RWPE1 (cell line): ENCODE measurements at places on chromosomes 7 and 10.

DNA sequence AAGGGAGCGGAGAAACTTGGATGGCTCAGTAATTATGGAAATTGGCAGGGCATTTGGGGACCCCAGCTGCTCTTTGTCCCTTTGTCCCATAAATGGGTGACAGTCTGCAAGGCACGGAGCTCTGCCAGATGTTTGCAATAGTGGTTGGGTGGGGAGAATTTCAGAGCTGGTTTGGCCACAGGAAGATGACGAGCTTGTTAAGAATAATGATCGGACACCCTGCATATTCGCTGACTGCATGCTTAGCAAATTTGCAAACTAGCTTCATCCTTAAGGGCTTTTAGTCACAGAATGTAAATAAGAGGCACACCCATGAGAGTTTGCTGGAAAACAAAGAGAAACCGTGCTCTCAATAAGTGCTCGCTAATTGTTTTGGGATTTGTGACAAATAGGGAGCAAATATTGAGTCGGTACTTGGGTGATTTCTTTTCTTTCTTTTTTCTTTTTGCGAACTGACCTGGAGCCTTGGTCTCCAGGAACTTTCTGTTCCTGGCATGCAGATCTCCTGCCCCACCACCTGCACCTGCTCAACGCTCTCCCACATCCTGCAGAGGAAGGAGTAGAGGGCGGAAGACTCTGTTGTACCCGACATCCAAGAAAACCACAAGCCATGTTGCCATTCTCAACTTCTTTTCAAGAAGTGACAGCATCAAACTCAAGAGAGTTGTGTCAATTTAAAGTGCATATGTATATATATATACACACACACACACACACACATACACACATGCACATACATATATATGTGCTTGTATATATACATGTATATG, 238.9 kb downstream of the CAMK1D start:
- peak; percentile 58 for DNase-seq

- DNase-seq, result no peak
Observed at GRCh38 chr7:150003304-150003810, 129.6 kb downstream of the ATP6V0E2 start.

GRCh38 chr10:133279326-133280226, 2.9 kb upstream of the ADAM8 start:
- DNase-seq, result no peak

GRCh38 chr10:82821043-82821442, 946.0 kb downstream of the NRG3 start:
- no peak for DNase-seq

GRCh38 chr10:117442944-117443685, 67.9 kb upstream of the PDZD8 start:
- peak; percentile 65 for DNase-seq

- no peak for DNase-seq
Observed at GRCh38 chr10:30656233-30656632, 26.7 kb upstream of the LYZL2 start.

DNA sequence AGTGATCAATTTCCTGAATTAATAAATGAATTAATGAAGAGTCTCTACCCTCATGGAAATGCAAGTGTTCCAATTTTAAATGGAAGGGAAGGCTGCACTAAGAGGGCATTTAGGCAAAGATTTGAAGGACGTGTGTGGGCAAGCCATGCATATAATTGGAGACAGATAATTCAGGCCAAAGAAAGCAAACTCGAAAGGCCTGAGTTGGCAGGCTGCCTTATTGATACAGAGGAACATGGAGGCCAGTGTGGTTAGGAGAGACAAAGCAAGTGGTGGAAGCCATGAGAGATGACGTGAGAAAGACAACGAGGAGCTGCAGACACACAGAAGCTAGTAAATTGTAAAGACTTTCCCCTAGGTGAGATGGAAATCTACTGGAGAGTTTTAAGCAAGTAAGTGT, 15.4 kb upstream of the PCLO start:
- no peak for DNase-seq

DNA sequence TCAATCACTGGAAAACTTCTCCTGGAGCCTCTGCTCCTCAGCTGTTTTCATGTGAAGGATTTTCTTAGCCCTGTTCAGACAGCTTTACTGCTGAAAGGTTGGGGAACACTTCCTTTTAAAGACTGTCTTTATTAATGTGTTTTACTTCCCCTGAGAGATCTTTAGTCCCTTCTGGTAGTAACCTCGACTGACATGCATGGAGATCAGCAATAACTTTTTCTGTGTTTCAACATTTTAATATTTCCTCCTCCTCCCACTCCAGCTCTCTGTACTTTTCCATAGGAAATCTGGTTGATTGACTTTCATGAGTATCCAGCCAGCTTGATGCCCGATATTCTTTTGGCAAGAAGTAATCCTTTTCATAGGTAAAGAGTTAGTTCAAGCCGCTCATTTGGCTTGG, 62.7 kb upstream of the STRIP2 start:
- DNase-seq, result no peak

- DNase-seq, result no peak
Observed at GRCh38 chr10:125473143-125473793, 209.7 kb downstream of the TEX36 start.

DNA sequence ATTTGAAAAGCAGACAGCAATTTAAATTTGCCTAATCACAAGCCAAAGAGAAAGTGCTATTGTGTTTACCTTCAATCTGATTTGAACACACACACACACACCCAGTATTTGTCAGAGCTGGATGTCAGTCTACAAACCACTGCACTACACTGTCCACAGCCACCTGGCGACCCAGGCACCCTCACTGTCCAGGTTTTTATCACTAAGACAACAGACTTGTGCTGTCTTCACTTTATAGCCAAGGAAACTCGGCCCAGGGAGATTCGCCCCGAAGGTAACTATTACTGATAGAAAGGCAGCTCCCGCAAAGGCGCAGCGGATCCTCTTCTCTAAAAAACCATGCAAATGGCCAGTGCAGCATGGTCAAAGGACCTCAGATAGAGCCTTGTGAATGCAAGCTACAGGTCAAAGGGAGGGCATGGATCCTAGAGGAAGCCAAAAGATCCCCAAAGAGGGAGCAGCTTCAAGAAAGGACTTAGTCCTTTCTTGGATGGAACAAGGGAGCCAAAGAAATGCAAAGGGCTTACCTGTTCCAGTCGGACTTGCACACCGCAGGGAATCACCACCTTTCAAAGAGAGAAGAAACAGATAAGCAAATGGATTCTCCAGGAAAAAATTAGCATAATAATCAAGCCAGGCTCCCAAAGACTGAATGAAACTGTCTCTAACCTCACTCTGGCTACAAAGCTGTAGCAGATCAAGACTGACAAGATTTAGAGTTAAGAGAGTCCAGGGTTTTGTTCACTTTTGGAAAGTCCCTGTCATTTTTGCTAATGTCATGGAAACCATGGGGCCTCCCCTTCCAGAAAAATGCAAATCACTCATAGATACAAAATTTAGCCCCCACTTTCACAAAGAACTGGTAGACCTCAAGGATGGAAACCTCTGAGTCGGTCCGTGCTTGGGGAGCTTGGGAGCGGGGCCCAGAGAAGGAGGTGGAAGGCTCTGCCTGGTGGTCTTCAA, 101.1 kb downstream of the TNS3 start:
- no peak for DNase-seq

GRCh38 chr7:132486274-132486610, 90.0 kb downstream of the PLXNA4 start:
- no peak for DNase-seq

- no peak for DNase-seq
Observed at GRCh38 chr10:97185326-97186058, at the start of gene SLIT1. TSS of gene SLIT1 (minus strand) at chr10:97185959. CDS start at chr10:97185674, 285 bp downstream.

GRCh38 chr10:127150136-127150535, 46.3 kb downstream of the INSYN2A start:
- DNase-seq, result peak; percentile 9

DNA sequence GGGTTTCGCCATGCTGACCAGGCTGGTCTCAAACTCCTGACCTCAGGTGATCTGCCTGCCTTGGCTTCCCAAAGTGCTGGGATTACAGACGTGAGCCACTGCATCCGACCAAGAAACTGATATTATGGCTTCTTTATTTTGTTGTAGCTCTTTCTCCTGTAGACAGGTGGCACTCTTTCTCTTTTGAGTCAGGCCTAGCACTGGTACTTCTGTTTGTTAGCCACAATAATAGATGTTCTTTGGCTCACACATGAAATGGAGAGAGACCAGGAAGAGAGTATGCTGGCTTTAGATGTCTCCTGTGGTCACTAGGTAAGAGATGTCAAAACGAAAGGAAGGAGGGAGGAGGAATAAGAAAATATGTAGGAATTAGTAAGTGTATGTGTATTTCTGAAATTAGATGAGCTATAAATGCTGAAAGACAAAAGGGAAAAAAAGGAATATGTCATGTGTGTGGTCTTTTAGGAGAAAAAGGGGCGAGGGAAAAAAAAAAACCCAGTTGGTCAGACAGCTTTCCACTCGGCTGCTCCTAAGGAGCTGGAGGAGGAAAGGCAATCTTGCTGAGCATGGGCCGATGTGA, 78.7 kb downstream of the CLEC2L start:
- DNase-seq, result peak; percentile 18

DNA sequence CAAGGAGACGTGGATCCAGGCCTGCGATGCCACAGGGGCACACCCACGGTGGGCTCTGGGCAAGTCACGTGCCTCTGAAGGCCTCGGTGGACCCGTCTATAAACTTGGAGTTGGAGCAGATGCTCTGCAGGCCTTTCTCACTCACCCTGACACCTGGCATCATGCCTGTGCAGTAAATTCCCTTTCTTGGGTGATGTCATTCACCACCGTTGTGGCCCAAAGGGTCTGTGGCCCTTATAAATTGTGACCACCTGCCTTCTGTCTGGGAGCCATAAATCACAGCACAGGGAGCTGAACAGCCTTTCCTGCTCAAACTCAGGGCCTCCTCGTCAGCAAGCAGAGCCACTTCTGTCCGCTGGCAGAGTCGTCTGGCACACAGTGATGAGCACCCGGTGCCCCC, 52.2 kb downstream of the GPAM start:
- no peak for DNase-seq

DNA sequence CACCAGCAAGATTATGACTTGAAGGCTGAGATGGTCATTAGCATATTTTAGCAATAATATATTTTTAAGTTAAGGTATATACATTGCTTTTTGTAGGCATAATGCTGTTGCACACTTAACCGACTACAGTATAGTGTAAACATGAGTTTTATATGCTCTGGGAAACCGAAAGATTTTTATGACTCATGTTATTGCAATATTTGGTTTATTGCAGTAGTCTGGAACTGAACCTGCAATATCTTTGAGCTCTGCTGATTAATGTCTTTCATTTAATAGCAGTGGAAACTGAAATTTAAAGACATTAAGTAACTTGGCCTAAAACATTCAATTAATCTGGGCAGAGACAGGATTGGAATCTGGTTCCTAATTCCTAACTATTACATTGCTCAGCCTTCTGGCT, 266.7 kb upstream of the PLXDC2 start:
- DNase-seq, result no peak

DNA sequence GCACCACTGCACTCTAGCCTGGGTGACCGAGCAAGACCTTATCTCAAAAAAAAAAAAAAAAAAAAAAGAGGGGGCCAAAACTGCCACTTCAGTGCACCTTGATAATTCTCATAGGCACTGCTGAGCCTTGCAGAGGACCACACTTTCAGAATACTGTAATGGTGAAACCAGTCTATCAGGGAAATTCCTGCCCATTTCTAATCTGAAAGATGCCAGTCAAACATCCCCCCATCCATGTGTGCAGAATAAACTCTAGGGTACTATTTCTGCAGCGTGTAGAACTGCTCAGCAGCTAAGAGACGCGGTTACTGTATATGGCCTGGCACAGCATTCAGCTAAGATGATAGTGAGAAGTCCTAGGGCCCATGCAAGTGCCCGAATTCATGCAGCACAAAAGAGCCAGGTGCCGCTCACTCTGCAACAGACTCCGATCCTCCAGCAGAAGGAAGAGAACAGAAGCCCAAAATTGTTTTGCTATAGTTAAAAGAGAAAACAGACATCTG, 286.8 kb upstream of the KLF14 start:
- no peak for DNase-seq

DNA sequence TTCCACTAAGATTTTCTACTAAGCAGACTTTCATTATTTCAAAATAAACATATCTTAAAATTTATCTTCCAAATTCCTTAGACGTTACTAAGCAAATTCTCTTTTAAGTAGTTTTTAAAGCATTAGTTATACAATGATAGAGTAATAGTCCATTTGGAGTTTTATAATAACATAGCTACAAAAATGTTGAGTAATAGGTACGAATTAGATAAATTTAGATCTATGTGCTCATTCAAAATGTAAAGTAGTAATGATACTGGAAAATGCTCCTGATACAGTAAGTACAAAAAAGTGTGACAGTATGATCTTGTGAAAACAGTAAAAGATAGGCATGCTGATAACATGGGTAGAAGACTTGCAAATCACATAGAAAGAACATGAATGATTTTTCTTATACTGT, 4.5 kb downstream of the DMTF1 start:
- no peak for DNase-seq

DNA sequence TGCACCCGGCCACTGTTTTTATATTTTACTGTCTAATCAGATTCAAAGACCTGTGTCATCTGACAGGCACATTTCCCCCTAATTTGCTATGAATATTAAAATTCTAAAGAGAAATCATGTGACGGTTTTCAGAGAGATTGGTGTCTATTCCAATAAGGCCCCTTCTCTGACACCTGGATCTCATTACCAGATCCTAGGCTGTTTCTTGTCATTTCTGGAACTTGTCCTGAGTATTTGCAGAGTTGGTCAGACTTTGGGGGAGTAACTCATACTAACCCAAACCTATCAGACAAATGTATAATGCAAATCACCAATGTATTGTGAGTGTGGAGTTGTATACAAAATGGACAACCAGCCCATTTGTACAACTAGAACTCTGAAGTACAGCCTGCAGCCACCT, 29.5 kb downstream of the MYO1G start:
- DNase-seq, result no peak

- no peak for DNase-seq
Observed at GRCh38 chr7:112990624-112991023, 96.0 kb downstream of the GPR85 start.
